ENCODE measurements at places on chromosomes 1 and 21.

GRCh38 chr1:189880135-189880534, 597.5 kb downstream of the BRINP3 start:
- DNase-seq: no peak

- DNase-seq: no peak
Measured at GRCh38 chr1:73331726-73332125, 866.2 kb downstream of the LRRIQ3 start.

- no peak for DNase-seq
Measured at GRCh38 chr1:54400329-54400728, 5.9 kb downstream of the SSBP3 start.

DNA sequence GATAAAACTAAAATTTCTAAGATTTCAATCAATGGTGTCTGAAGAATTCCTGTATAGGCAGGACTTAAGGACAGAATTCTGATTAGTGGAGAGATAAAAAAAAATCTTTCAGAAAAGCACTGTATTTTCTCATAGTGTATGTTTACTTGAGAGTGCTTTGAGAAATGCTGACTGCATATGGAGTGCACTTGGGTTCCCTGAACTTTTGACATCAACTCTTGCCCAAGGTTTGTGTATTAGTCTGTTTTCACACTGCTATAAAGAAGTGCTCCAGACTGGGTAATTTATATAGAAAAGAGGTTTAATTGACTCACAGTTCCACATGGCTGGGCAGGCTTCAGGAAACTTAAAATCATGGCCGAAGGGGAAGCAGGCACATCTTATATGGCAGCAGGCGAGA, 275.0 kb downstream of the LRRC40 start:
- no peak for DNase-seq

- no peak for DNase-seq
Measured at GRCh38 chr1:14999441-14999840, 154.1 kb upstream of the TMEM51 start.

Data from progenitor cell of endocrine pancreas (in vitro differentiated cells).